ENCODE measurements at places on chromosomes 12 and 14.

GRCh38 chr14:51922624-51923023, 62.2 kb downstream of the GNG2 start:
- DNase-seq: no peak

DNA sequence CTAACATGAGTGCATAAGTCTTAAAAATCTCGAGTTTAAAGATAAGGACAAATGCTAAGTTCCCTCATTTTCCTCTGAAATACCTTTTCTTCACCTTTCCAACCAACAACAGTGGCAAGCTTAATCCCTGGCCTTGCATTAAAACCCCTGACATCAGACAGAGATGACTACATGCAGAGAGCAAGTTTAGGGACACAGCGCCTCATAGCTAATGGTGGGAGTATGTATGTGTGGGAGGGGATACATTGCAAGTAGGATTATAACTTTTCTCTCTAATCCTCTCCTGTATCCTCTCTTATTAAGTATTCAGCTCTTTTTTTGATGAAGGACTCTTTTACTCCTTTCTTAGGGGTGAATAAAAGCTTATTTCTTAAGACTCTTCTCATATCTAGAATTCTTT, 547.1 kb downstream of the CCER1 start:
- no peak for DNase-seq

DNA sequence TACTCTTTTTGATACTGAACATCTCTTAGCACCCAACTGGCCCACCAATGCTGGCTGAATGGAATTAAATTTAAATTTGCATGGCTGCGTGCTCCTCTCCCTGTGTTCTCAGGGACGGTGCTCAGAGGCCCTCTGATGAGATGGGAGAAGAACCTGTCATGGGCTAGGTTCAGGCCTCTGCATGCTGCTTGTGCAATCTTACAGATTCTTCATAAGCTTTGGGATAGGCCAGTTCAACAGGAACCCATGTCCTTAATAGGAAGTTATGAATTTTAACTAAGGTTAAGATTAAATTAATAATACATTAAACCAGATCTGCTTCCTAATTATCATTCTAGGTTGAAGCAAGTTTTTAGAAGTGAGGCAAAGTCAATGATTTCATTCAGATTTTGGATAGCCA, 119.7 kb upstream of the LRIG3 start:
- DNase-seq: no peak

DNA sequence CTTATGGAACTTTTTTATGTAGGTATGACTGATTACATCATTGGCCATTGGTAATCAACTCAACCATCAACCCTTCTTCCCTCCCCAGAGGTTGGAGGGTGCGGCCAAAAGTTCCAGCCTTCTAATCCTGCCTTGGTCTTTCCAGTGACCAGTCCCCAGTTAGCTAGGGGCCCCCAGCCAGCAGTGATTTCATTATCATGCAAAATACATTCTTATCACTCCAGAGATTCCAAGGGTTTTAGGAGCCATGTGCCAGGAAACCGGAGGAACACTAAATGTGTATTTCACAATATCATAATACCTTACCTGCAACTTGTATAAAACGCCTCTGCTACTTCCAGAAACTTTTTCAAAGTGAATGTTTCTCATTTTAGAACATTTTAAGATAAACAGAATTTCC, 181.5 kb upstream of the PELI2 start:
- DNase-seq: no peak

GRCh38 chr14:47155395-47155794, 503.8 kb upstream of the RPL10L start:
- no peak for DNase-seq

DNA sequence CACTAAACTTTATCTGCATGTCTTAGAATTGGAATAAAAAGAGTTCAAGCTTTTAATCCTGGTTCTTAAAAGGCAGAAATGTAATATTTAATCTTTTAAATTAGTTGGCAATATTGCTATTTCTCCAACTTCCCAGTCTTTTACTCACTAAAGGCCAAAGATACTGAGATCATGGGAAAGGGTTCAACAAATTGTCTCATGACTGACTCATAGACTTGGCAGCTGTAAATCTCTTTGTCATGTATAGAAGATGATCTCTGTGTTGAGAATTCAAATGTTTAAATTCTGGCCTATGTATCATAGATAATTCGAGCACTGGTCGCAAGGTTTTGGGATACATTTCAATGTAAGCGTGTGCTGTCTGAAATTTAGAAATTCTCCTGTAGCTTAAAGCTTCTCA, 40.1 kb upstream of the STRAP start:
- no peak for DNase-seq

DNA sequence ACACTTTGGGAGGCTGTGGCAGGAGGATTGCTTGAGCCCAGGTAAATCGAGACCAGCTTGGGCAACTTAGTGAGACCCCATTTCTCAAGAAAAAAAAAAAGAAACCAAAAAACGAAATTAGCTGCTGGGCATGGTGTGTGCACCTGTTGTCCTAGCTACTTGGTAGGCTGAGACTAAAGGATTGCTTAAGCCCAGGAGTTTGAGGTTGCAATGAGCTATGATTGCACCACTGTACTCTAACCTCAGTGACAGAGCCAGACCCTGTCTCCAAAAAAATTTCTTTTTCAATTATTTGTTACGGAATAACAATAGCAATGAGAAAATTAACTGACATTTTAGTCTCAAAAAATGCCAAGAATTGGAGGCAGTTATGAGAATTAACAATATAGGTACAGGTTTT, 128.0 kb downstream of the CCDC91 start:
- DNase-seq: no peak

GRCh38 chr12:88313554-88313953, 171.4 kb downstream of the TMTC3 start:
- no peak for DNase-seq

- DNase-seq: peak; percentile 1
Measured at GRCh38 chr14:53432378-53432802, 279.3 kb upstream of the DDHD1 start.

- DNase-seq: peak; percentile 98
Measured at GRCh38 chr12:108633534-108634248, at the start of gene SELPLG. Gene SELPLG, minus strand, starts transcription at chr12:108633894. Its CDS starts 9,587 bp downstream, at chr12:108624307.

- DNase-seq: no peak
Measured at GRCh38 chr12:53952335-53952694, 2.4 kb upstream of the HOXC12 start.

DNA sequence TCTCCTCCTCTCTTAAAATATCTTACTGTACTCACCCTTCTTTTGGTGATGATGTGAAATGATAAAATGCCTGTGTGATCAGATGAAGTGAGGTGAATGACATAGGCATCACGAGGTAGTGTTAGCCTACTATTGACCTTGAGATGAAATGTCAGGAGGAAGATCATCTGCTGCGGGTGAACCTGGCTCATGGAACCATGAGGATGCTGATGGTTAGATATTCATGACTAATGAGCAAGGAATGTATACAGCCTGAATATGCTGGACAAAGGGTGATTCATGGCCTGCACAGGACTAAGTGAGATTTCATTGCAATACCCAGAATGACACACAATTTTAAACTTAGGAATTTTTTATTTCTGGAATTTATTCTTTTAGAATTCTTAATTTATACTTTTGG, 89.6 kb downstream of the DAAM1 start:
- DNase-seq: no peak

GRCh38 chr14:41606282-41606531, 469 bp upstream of the LRFN5 start:
- no peak for DNase-seq

DNA sequence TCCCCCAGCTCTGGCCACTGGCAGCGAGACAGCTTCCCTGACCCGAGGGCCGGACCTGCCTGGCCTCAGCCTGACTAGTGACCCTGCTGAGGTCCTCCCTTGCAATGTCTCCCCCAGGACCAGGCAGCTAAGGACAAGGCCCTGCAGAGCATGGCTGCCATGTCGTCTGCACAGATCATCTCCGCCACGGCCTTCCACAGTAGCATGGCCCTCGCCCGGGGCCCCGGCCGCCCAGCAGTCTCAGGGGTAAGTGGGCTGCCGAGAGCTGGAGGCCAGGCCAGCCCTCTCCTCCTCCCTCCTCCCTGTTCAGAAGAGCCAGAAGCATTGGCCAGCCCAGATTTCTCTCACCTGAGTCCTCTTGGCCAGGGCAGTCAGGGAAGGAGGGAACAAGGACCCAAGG, 58.1 kb downstream of the TEAD4 start:
- no peak for DNase-seq

DNA sequence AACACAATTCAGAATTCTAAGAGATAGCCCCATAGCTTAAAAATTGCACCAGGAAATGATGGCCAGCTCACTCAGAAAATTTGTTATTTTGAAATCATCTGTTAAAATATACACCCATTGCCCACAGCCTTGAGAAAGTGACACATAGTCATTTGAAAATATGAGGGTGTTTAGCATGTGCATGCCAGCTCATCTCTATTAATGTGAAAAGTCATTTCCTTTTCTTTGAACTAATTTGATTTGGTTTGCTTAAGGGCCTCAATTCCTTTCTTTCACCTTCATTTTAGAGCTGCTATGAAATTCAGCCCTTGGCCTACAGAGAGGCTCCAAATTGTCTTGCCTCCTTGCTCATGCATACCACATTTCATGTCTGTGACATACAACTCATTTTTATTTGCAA, 241.4 kb downstream of the PHLDA1 start:
- DNase-seq: no peak

All from naive B cell (primary cell).